ENCODE measurements at places on chromosomes 3 and 15.

- DNase-seq, result no peak
Observed at GRCh38 chr3:113169891-113170452, 41.4 kb upstream of the BOC start.

DNA sequence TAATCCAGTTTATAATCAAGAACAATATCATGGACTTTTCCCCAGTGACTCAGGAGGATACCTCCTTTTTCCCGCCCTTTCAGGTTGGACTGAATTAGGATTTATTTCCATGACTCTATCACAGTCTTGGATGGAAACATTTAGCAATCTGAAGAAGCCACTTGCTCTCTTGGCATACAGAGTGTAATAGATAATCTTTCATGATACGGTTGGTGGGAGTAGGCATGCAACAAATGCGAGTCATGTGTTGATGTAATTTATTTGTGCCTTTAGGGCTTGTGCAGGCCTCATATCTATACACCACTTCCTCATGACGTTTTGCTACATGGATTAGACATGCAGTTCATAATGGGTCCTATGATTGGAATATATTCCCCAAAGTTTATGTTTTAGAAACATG lies 54.2 kb upstream of the MCTP2 start:
- peak; percentile 75 for DNase-seq

GRCh38 chr3:115438799-115439198 lies 184.5 kb upstream of the GAP43 start:
- no peak for DNase-seq

DNA sequence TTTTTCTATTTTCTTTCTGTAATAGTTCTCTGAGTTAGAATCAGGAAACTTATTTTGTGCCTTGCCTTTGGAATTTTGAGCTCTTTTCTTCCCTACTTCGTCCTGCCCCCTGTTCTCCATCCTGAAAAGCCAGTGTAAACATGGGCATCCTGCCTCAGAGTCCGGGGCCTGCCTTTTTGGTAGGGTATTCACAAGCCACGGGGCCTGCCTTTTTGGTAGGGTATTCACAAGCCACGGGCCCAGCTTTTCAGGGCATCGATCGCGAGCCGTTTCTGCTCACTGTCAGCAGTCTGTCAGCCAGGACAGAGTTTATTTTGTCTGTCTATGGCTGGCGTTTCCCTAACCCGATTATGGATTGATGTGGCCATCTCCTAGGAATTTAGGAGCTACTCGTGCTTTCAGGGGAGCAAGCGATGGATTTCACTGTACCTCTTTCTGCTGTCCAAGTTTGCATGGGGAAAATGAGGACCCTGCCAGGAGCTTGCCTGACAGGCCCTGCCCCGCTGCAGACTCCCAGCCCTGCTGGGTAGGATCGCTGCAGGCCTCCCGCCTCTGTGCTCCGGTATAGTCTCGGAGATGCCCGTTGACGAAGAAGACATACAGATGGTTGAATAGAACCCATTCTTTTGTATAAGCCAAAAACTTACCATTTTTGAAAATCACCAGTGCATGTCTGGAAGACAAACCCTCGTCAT lies 12.8 kb downstream of the SYNM start:
- no peak for DNase-seq

DNA sequence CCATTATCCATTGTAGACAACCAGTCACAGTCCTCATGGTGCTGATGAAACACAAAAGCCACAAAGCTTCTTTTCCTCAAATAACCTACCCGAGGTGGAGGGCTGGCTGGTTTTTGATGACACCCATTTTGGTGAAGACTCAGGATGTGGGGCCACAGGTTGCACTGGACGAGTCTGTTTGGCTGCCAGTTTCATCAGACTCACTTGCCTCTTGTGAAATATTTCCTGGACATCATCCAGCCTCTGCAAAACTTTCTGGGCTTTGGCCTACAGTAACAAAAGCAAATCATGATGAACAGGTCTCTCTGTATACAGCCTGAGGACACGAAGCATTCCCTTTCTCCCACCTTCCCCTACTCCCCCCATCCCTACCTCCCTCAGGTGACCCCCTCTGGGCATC lies 42.2 kb downstream of the B3GNT5 start:
- DNase-seq, result peak; percentile 71

- no peak for DNase-seq
Observed at GRCh38 chr3:68483041-68483440, 449.3 kb downstream of the TAFA4 start.

GRCh38 chr3:139302084-139302800 lies 41.6 kb upstream of the MRPS22 start:
- no peak for DNase-seq

- no peak for DNase-seq
Observed at GRCh38 chr3:46561951-46562350, 4.2 kb downstream of the LRRC2 start.

GRCh38 chr15:91609966-91610365 lies 243.5 kb upstream of the SLCO3A1 start:
- DNase-seq, result no peak

GRCh38 chr3:1348547-1348946 lies 255.7 kb downstream of the CNTN6 start:
- DNase-seq, result no peak

- DNase-seq, result peak; percentile 36
Observed at GRCh38 chr3:49470714-49471420, 800 bp downstream of the DAG1 start.

- DNase-seq, result no peak
Observed at GRCh38 chr15:40108061-40108854, 421 bp downstream of the BMF start.

DNA sequence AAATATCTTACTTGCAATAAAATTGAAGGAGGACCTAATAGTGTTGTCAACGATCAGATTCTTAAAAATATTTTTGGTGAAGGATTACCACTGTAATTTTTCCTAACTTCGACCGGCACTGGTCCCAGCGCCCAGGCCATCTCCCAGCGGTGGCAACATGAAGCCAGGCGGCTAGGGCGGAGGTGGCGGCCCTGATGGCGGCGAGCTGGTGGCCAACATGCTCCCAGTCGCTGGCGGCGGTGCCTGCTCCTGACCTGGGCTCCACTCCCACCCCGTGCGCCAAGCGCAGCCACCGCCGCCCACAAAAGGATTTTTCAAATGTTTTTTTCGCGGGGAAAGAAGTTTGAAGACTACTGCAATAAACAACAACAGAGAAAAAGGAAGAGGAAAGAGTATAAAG lies 56.5 kb upstream of the B3GALNT1 start:
- DNase-seq, result no peak

- no peak for DNase-seq
Observed at GRCh38 chr3:175336406-175337133, 477.4 kb downstream of the NAALADL2 start.

- DNase-seq, result no peak
Observed at GRCh38 chr15:85174521-85174920, 192.9 kb downstream of the PDE8A start.

- DNase-seq, result no peak
Observed at GRCh38 chr3:77530870-77531269, 491.0 kb downstream of the ROBO2 start.

DNA sequence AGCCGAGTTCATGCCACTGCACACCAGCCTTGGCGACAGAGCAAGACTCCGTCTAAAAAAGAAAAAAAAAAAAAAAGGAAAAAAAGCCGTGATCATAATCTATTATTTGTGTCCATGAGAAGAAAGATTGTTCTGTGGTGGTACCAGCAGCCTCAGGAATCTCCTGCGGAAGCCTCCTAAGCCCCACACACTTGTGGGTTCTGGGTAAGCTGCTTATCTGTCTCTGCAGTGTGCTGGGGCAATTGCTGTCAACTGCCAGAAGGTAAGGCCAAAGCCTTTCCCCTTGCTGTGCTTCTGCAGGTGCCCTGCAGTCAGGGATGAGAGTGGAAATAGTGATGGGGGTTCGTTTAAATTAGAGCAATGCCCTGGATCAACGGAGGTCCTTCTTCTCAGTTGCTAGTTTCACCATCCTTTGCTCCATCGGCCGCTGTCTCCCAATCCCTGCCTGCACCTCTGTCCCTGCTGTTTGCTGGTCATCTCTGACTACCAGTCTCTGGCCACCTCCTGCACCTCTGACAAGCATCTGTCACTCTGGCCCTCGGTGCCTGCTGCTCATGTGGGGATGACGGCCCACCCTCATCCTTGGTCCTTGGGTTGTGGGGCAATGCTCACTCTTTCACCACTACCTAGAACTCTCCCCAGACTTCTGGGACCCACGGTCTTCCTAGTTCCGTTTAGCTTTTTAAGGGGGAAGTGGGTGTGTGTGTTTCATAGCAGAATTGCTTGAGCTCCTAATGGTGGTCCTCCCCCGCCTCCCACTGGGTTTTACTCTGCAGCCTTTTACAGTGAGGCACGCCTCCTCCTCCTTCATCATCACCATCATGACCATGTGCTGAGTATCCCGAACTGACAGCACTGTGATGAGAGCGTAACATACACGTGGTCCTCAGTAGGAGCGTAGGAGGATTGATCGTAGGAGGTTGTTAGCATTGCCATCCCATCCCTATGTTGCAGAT lies 25.5 kb downstream of the CHRD start:
- DNase-seq, result peak; percentile 30

DNA sequence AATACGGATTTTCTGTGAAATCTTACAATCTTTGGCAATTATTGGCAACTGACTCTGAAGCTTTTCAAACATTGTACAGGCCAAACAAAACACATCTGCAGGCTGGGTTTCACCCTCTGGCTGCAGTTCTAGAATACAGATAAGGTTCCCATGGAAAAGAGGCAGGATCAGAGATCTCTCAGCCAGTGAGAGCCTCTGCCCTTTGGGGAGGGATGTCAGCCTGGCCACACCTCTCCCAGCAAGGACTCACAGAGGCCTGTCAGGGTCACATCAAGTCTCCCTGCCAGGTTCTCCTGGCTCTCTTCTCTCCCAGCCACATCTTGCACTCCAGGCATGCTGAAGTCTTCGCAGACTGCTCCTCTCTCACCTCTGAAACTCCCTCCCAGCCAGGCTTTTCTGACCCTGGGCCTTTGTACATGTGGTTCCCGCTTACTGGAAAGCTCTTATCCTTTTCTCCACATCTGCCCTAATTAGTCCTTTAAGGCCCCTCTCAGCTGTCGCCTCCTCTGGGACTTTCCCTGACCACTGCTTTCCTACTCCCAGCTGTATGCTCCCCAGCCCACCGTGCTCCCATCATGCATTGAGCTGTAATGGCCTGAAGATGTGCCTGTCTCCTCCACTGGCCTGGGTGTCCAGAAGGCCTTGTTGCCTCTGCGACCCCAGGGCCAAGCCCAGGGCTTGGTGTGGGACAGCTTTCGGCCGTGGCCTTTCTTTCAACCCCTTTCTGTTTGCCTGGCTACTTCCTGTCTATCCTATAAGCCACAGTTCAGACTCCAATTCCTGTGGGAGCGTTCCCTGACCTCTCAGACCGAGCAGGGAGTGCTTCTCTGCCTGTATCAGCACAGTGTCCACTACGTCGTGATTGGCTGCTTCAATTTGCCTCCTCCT lies 4.3 kb downstream of the RBP1 start:
- no peak for DNase-seq

- no peak for DNase-seq
Observed at GRCh38 chr15:27694506-27695087, 404.5 kb downstream of the OCA2 start.

DNA sequence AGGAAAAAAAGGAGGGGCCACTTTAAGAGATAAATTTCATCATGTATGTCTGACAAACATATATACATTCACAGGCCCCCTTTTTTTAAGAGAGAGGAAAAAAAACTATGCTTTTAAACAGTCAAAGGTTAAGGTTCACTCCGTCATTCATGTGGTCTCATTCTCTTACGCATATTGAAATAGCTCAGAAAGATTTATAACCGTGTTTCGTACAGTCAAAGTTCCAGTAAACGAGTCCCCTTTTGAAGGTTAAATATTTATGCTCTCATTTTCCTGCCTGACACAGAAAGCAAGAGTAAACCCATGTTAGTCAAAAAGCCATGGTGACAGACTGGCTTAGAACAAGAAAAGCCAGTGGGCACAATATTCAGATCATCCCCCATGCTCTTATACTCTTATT lies 248.0 kb upstream of the ARRDC4 start:
- no peak for DNase-seq

DNA sequence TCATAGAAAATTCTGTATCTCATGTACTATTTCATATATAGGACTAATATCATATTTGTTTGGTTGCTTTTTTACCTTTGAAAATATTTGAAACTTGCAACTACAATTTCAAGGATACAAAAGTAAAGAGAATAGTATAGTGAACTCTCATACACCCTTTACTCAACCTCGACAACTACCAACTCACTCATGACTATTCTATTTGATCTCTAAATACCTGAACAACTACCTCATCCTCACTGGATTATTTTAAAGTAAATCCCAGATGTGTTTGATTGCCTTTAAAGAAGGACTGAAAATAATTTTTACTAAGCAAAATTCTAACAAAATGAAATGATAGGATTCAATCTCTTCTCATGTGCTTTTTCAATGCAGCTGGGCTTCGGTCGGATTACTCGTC lies 12.1 kb downstream of the TMPRSS7 start:
- DNase-seq, result no peak

- DNase-seq, result peak; percentile 62
Observed at GRCh38 chr15:63015618-63016017, 26.9 kb upstream of the TPM1 start.

DNA sequence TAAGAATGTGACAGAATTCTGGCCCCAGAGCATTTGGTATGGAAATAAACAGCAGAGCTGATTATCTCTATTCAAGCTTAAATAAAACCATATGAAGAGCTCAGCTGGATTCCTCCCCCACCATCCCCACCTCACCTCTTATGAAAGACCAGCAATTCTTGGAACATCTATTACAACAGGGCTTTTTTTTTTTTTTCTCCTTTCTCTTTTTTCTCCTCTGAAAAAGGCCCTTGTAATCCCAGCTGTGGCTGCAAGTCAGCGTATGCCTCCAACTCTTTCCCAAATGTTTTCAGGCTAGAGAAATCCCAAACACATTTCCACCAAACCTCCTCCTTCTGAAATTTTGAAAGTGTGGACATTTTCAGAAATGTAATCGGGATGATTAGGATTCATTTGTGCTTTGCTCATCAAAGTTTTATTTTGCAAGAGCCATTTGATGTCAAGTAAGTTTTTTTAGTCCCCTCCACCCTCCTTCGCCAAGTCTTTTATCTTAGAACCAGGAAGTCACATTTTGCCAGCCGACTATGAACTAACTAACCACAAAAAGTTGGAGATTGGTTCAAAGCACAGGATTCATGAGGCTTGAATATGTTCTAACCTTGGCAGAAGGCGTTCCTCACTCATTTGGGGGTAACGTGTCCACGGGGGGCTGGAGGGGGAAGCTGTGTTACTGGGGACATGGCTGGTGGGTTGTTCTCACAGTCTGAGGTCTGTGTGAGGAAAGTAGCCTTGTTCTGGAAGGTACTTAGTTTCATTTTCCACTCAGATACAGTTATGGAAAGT lies 142.0 kb upstream of the PDZRN3 start:
- DNase-seq, result peak; percentile 22
